CD8-positive, alpha-beta T cell (primary cell): ENCODE measurements at places on chromosomes 12 and 14.

DNA sequence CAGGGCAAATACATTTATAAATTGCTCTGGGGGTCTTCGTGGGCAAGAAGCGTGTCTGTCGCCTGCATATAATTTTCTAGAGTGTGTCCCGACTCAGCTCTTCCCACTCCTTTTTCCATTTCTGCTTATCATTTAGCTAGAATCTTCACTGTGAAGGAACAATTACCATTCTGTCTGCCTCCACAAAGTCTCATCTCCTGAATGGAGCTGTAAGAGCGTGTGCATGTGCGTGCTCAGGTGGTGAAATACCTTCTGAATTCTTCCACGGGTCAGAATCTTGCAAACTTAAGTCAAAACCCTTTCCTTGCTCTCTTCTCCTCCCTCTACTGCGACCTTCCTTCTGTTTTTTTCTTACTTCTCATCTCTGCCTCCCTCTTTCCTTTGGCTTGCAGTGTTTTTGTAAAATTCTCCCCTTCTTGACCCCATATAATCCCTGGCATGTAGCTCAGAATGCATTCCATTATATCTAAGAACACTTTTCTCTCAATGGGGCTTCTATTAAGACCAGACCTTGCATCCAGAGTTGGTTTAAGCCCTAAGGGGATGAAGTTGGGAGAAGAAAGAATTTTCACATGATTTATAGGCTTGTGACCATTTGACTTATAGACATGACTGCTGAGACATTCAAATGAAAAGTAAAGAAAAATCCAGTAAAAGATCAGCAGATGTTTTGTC is 25.0 kb upstream of the GSG1 start:
- DNase-seq = no peak

DNA sequence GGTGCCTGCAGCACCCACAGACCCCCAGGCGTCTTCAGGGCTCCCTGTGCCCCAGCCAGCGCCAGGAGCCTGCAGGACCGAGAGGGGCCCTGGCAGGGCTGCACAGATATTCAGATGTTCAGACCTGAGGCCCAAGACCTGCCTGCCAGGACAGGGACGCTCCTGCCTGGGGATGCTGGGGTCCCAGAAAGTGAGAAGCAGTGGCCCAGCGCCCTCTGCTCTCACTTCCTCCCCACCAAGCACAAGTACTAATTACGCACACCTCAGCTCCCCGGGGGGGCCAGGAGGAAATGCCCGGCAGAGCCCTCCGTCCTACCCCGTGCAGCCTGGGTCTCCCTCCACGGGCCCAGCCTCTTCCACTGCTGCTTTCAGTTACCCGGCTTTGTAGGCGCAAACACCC is 28.8 kb upstream of the INF2 start:
- no peak for DNase-seq

GRCh38 chr12:16325426-16325825 is 22.0 kb upstream of the MGST1 start:
- no peak for DNase-seq

GRCh38 chr14:33909380-33910084 is 41.3 kb downstream of the EGLN3 start:
- no peak for DNase-seq

- DNase-seq = no peak
Measured at GRCh38 chr12:45148006-45148405, 67.9 kb upstream of the ANO6 start.
